ENCODE measurements at places on chromosomes 12 and 14.

GRCh38 chr12:116058574-116058973, 218.9 kb downstream of the MED13L start:
- no peak for DNase-seq

GRCh38 chr12:21599143-21599999, 5.3 kb downstream of the GYS2 start:
- DNase-seq: no peak

GRCh38 chr12:93419388-93420034, 22.2 kb downstream of the UBE2N start:
- no peak for DNase-seq

- DNase-seq: no peak
These were observed 229.2 kb upstream of the PKP2 start for GRCh38 chr12:33125755-33126154.

DNA sequence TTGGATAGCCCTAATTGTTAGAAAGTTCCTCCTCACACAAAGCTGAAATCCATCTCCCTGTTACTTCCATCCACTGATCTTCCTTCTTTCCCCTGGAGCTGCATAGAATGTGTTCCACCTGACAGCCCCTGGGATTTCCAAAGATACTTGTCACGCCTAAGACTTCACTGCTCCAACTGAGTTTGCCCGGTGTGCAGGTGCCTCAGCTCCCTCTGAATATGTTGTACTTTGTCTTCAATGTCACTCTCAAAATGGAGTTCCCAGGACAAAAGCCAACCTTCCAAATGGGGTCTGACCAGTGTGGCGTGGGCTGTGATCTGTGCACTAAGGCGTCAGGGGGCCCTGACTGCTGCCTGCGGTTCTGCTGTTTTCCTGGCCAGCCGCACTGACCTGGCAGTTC, 42.8 kb downstream of the CACNA2D4 start:
- DNase-seq: no peak

- no peak for DNase-seq
These were observed 96.9 kb downstream of the STXBP6 start for GRCh38 chr14:24952851-24953666.

DNA sequence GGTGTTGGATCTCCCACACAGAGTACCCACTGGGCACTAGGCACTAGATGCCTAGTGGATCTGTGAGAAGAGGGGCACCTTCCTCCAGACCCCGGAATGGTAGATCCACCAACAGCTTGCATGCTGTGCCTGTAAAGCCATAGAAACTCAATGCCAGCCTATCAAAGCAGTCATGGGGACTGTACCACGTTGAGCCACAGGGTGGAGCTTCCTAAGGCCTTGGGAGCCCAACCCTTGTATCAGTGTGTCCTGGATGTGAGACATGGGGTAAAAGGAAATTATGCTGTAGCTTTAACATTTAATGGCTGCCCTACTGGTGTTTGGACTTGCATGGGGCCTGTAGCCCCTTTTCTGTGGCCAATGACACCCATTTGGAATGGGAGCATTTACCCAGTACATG, 1024.9 kb downstream of the TMEM121 start:
- DNase-seq: no peak

DNA sequence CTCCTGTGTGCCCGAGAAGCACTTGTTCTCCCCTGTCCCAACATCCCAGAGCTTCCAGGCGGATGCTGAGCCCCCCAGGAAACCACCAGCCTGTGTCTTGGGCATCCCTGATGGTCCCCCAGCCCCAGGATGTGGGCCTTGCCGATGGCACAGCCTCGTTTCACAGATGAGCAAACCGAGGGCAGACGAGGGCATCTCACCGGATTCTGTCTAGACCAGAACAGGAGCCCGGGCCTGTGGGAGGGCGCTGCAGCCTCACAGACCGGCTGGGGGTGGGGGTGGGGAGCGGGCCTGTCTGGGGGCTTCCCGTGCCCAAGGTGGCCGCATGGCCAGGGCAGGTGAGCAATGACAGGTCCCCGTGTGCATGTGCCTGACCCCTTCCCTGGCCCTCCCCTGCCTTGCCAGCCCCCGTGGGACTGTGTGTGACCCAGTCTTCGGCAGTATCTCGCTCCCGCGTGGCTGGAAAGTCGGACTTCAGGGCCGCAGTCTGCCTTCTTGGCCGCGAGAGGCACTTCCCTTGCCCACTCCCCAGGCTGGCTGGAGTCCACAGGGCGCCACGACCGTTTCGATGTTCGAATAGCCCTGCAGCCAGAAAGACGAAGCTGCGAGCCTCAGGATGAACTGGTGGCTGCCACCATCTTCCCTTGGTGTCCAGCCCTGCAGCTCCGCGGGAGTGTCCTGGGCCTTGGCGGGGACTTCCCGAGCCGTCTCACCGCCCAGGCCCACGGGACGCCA, 8.9 kb downstream of the RFLNA start:
- no peak for DNase-seq

GRCh38 chr14:55976219-55976618, 142.0 kb upstream of the PELI2 start:
- no peak for DNase-seq

GRCh38 chr12:10030446-10030845, at the start of gene CLEC9A:
Gene CLEC9A (plus strand): TSS chr12:10030682. CDS start chr12:10052688, 22,006 bp downstream.
- no peak for DNase-seq

- no peak for DNase-seq
These were observed 90.2 kb downstream of the LIN7A start for GRCh38 chr12:80847575-80847974.

DNA sequence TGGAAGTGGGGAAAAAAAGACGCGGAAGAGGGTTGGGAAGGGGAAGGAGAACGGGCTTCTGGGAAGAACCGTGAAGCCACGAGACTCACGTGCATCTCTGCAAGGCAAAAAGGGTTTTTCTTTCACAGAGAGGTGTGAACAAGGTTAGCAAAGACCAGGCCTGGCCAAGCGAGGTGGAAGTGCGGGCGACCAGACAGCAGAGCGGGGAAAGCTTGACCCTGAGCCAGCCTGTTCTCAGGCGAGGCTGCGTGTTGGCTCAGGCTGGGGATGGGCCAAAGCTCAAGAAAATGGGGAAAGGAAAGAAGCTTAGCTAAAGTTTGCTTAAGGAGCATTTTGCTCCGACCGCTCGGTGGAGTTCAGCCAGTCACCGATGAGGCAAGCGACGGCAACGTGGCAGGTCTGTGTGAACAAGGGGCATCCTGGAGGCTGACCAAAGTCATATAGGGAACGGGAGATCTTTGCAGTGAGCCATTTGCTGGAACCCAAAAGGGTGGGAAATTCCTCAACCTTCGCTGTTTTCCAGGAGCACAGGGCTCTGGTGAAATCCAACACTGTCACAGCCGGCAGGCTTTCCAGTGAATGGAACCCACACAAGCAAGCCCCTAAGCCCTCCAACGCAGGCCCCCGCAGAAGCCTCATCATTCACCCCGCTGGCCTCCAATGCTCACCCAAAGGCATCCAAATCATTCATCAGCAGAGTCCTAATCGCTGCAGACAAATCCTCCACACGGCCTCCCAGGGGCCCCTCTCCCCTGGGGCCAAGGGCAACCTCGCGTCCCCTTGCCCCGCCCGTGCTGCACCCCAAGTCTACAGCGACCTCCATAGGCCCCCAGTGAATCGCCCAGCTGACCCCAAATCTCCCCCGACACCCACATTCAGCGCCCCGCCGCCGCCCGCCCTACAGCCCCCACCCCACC, 754 bp downstream of the ZNF605 start:
- peak; percentile 32 for DNase-seq

- no peak for DNase-seq
These were observed 7.4 kb downstream of the AAAS start for GRCh38 chr12:53313996-53314395.
